NCI-H1092 (cell line): ENCODE measurements at places on chromosomes 1 and 21.

DNA sequence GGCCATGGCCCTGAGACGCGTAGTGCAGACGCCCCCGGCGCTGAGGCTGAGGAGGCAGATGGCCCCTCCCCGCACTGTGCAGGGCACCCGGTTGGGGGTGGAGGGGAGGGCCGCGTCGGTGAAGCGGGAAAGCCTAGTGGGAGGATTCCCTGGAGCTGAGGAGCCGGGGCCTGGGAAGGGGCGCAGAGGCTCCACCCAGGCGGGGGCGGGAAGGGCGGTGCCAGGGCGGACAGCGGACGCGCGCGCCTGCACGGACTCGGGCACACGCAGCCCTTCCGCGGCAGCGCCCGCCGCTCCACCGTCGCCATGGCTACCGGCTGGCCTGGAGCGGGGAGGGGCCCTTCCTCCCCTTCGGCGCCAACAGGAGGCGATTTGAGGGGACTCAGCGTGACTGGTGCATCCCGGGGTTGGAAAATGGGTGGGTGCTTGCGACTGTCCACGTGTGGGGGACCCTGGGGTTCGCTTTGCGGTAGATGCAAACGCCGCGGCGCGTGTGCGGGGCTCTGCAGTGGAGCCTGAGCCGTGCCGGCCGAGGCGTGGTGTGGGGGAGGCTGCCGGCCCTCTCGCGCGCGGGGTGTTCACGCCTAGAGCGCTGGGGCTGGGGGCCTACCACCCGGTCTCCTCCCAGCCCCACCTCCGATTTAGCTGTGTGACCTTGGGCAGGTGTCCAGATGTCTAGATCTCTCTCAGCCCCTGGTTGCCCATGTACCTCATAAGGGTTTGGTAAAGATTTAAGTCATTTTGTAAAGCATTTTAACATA is 35.1 kb downstream of the PTPRF start:
- no peak for DNase-seq

GRCh38 chr1:227548119-227548397 is 15.3 kb upstream of the ZNF678 start:
- no peak for DNase-seq

DNA sequence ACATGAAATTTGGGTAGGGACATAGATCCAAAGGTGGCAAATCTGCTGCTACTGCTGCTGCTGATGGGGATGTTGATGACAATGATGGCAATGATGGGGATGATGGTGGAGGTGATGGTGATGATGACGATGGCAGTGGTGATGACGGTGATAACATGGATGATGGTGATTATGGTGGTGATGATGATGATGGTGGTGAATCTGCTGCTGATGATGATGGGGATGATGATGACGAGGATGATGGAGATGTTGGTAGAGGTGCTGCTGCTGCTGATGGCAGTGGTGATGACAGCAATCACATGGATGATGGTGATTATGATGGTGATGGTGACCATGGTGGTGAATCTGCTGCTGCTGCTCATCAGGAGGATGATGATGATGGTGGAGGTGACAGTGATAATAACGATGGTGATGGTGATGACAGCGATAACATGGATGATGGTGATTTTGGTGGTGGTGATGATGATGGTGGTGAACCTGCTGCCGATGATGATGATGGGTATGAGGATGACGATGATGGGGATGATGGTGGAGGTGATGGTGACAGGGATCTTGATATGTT is 341.0 kb upstream of the VAMP3 start:
- no peak for DNase-seq

DNA sequence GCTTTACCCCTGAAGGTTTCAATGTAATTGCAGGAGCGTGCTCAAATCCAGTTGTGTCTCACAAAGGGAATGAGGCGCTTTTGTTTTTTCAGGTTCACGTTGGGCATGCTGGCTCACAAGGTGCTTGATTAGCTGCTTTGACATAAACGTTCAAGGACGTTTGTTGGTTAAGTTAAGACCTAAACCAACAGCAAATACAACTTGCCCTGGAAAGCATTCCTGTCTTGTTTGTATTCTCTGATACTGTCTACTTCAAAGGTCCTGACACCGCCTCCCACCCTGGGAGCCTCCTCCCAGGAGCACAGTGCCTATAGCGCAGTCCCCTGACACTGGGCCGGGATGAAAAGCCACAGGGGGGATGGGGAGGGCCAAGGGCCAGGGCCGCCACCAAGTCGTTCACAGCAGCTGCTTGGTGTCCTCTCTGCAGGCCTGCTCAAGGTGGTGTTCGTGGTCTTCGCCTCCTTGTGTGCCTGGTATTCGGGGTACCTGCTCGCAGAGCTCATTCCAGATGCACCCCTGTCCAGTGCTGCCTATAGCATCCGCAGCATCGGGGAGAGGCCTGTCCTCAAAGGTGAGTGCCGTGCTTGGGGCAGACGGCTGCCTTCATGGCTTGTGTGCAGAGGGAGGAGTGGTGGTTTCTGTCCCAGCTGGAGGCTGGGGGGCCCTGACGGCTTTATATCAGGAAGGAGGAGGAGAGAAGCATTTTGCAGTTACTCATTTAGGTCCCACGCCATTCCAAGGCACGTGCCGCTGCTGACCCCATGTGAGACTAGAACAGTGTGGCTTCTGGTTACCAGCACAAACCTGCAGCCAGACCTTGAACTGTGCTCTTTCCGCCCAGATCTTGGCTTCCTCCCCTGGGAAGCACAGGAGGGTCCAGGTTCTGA is 6.1 kb downstream of the FAM3B start:
- DNase-seq = no peak

- peak; percentile 98 for DNase-seq
These were observed 6.5 kb downstream of the INSRR start for GRCh38 chr1:156852418-156852874.

DNA sequence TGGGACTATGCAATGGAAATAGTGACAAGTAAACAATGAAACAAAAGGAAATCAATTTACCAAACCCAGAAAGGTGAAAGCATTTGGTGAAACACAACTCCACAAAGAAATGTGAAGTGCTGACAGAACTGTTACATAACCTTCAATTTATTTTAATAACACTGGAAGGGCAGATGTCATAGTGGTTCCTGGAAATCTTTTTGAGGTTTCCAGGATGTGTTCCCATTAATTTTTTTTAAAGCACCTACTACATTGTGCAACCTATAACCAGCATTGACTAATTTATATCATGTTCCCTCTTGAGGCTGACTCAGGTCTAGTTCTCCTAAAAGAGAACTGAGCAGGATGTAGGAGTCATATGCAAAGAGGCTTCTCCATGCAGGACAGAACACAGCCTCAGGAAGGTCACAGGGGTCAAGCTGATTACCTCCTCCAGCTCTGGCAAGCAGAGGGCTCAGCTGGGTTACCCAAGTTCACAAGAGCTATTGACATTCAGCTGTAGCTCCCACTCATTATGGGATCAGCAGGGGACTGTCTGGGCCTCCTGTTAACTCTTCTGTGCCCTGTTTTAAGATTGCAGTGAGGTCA is 157.1 kb upstream of the NRIP1 start:
- no peak for DNase-seq

GRCh38 chr1:96581772-96582171 is 139.8 kb upstream of the PTBP2 start:
- DNase-seq = no peak

GRCh38 chr1:77316966-77317365 is 35.1 kb downstream of the AK5 start:
- no peak for DNase-seq

- peak; percentile 55 for DNase-seq
These were observed 123.9 kb upstream of the VAMP3 start for GRCh38 chr1:7646981-7647901.

DNA sequence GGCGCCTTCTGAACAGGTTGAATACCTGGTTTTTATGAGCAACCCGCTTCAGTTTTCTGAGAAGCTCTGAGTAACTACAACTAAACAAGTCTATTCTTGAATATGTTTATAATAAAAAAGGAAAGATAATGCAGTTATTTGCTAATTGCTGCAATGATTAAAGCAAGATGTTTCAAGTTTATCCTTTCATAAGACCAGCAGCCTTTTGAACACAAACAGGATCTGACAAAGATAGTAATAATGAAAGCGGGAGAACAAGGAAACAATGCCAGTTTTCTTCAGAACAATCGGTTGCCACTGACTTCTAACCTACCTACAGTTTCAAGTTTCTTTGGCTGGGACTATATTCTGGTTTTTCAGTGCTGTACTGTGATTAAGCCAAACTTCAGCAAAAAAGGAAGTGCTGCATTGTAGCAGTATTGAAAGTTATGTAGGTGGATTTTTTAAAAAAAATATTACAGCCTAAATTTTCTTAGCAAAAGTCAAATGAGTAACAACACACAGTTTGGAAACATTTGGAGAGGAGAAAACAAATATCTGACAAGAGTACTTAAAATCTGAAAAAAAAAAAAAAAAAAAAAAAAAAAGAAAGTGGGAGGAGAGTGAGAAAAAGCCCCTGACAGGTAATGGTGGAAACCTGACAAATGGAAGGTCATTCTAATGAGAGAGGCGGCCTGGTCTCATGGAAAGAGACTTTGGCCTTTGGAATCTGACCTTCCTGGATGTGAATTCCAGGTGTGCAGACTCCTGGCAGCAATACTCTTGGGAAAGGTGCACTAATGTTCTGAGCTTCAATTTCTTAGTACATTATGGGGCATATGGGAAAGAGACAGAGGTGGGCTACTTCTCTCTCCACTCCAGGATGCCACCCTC is 11.4 kb downstream of the KCNJ15 start:
- no peak for DNase-seq

- no peak for DNase-seq
These were observed 8.7 kb upstream of the COL6A1 start for GRCh38 chr21:45972716-45973474.

- DNase-seq = no peak
These were observed 59.9 kb downstream of the PLXNA2 start for GRCh38 chr1:208183977-208184911.

DNA sequence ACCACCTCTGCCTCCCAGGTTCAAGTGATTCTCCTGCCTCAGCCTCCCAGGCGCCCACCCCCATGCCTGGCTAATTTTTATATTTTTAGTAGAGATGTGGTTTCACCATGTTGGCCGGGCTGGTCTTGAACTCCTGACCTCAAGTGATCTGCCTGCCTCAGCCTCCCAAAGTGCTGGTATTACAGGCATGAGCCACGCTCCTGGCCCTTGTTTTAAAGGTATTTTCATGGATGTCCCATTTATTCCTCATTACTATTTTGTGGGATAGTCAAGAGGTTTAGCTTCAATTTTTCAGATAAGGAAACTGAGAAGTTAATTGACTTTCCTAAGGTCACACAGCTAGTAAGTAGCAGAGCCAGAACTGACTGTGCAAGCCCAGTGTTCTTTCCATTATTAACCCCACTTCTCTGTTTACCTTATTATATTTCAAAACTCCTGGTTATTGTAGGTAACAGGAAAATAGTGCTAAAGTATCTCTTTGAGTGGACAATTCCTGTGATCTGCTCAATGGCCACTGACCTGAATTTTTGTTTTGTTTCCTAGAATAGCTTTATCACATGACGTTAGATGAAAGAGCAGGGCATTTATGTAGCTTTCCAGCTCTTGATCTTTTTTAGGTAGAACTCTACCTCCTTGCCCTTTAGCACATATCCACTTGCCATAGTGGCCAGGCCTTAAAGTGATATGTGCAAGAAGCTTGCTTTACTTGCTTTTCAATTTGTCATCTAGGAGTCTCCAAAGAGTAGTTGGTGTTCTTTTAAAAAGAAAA is 13.6 kb downstream of the ZYG11B start:
- no peak for DNase-seq

DNA sequence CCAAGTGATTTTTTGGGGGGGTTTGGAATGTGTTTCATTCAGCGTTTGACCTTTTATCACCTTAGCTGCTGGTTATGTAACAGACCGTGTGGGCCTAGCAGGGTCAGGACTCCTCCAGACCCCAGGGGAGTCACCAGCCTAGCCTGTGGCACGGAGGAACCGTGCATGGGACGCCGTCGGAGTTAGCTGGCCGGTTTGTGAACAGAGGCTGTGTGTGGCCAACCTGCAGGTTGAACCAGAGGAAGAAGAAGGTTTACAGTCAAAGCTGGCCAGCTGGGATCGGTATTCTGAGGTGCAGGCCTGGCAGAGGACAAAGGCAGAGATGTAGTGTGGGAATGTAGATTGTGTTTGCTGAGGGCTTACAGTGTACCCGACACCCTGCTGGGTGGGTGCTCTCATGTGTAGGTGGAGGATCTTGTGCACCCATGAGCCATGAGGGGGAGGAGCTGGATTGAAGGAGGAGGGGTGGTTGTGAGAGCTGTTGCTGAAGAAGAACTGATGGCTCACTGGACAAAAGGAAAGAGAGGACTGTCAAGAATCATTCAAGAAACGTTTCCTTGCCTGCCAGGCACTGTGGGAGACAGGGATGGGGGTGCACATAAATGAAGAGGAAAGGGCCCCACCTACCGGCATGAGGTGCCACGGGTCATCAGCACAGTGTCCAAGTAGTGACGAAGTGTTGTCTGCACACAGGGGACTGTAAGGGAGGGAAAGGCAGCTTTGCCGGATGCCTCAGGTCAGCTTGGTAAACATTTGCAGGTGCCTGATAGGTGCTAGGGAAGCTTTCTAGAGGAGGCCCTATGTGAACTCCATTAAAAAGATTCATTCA is 40.0 kb upstream of the PWP2 start:
- DNase-seq = no peak

DNA sequence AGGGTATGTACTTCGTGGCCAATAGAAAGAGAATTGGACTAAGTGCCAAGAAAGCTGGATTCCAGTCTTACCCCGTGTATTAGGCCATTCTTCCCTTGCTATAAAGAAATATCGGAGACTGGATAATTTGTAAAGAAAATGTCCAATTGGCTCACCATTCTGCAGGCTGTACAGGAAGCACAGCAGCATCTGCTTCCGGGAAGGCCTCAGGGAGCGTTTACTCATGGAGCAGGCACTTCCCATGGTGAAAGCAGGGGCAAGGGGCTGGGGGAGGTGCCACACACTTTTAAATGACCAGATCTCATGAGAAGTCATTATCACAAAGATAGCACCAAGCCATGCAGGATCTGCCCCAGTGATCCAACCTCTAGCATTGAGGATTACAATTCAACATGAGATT is 7.8 kb upstream of the AMIGO1 start:
- DNase-seq = no peak

- no peak for DNase-seq
These were observed 177.6 kb downstream of the GABPA start for GRCh38 chr21:25912402-25912746.

DNA sequence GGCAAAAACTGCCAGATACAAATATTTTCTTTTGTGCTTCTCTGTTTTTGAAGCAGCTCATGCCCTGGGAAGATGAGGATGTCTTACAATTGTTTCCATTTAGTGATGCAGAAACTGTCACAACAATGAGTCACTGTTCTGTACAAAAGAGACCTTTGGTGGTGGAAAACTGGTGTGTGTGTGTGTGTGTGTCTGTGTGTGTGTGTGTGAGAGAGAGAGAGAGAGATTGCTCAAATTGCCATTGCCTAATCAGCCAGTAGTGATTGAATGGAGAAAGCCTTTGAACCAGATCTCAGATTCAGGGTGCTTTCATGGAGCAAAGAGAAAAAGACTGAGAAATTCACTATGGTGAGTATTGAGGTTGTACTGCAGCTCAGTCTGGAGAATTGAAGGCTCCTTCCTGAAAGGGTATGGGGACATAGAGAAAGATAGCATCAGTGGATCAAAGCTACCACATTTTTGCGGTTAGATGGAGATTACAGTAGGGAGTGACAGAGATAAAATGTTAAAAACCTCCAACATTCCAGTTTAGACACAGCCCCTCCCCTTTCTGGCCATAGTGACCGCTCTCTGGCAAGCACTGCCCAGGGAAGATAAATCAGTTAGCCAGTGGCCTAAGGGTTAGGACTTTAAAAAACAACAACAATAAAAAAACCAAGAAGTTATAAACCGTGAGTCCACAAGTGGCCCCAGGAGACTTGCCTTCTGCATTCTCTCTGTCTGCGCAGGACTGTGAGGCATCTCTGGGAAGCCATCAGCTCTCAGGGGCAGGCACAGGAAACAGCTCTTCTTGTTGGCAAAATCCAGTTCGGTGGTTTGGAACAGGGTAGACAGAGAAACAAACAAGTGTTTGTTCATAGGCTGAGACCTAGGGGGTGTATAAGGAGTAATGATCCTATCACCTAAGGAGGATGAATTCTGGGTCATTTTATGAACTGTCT is 406.5 kb downstream of the DUSP10 start:
- no peak for DNase-seq
